Mammary microvascular endothelial cell (primary cell): ENCODE measurements at places on chromosomes 16 and 17. TPM values are rescaled to one million over a fixed set of nuclear protein-coding genes. Genes with fewer than 3 reads are reported as not detected.

The BAIAP2 gene
- 21.4 and 26.3 TPM in 2 replicates for total RNA-seq

The ST6GALNAC2 gene
- total RNA-seq: 1.7 and 2.2 TPM in 2 replicates

The CPNE7 gene
- total RNA-seq: 28.4 and 48.7 TPM in 2 replicates

The SLFN14 gene
- not detected in 2 replicates for total RNA-seq

The C1QL1 gene
- total RNA-seq: 0.93 TPM in 1 of 2 replicates, not detected in the other

The COPRS gene
- 121 and 132 TPM in 2 replicates for total RNA-seq

The IQCK gene
- 37.2 and 40.6 TPM in 2 replicates for total RNA-seq

The PRR15L gene
- total RNA-seq: not detected in 2 replicates

The ADAM11 gene
- total RNA-seq: 0.05 and 1.3 TPM in 2 replicates

The MT3 gene
- not detected in 2 replicates for total RNA-seq

The TRAF7 gene
- total RNA-seq: 81.7 and 89.8 TPM in 2 replicates

The ZPBP2 gene
- not detected in 2 replicates for total RNA-seq

The NOXO1 gene
- total RNA-seq: 1.00 TPM in 1 of 2 replicates, not detected in the other

The ALDH3A2 gene
- total RNA-seq: 41.7 and 47.3 TPM in 2 replicates

The FOXC2 gene
- 3.1 and 4.8 TPM in 2 replicates for total RNA-seq

The KRT17 gene
- 0.94 TPM in 1 of 2 replicates, not detected in the other for total RNA-seq

The C16orf54 gene
- not detected in 2 replicates for total RNA-seq

The KRTAP4-1 gene
- not detected in 2 replicates for total RNA-seq
